AG04449 (cell line): ENCODE measurements at places on chromosomes 5 and 9.

DNA sequence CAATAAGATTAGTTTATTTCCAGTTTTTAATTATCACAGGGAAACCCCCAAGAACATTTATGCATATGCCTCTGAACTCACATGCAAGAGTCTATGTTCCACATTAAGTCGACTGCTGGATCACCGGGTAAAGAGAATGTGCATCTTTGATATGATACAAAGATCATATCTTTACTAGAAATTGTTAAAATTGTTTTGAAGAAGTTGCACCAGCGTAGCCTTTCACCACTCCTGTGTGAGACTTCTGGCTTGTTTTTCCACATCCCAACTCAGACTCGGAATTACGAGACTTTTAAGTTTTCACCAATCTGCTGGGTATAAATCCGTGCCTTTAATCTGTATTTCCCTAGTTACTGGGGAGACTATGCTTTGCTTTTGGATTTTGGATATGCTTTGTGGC lies 113.2 kb downstream of the CEMIP2 start:
- no peak for DNase-seq

- no peak for DNase-seq
Observed at GRCh38 chr5:59360130-59360555, 533.4 kb downstream of the PDE4D start.

- no peak for DNase-seq
Observed at GRCh38 chr5:169946743-169947295, 33.5 kb downstream of the INSYN2B start.

DNA sequence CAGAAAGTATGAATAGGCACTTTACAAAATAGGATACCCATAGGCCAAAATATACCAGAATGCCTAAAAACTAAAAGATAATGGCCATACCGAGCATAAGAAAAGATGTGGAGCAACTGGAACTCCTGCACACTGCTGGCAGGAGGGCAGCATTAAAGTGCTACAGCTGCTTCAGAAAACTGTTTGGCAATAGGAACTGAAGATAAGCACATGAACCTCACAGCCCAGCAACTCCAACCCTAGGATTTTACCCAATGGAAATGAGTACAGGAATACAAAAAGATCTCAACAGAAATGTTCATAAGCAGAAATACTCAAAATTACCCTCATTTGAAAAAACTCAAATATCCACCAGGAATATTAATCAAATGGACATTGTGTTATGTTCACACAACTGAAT lies 209.3 kb downstream of the SPOCK1 start:
- DNase-seq: no peak

DNA sequence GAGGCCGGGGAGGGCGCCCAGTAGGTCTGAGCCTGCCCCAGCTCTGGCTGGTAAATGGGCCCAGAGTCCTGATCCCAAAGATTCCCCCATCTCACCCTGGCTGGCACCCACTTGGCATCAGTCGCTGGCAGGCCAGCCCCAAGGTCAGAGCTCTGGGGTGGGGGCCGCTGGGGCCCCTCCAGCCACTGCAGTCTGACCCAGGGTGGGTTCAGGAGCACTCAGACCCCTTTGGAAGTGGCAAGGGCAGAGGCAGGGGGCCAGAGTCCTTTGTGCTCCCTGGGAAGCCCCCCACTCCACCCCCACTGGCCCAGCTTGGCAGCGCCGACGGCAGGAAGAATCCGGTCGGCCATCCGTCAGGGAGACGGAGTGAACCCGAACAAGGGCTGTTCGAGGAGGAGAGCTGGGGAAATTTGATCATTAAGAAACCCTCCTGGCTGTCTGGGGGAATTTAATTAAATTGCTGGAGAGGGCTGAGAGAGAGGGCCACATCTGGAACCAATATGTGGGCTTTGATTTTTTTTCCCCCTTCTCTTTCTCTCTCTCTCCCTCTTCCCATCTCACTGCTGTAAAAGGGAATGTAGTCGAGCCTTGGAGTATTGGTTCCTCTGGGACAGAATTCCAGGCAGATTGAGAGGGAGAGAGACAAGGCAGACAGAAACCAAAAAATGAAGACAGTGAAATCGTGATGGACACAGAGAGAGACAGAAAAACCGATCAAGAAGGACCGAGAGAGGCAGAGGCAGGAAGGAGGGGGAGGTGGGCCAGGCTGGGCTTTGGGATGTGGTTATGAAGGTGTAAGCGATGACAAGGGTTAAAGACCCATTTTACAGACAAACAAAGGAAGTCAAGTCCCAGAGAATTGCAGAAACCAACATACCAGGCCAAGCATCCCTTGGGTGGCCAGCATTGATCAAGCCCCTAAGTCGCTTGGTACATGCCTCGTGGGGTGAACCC lies 8.1 kb upstream of the ASB6 start:
- DNase-seq: no peak

GRCh38 chr5:180119031-180119902 lies 47.7 kb upstream of the RNF130 start:
- DNase-seq: no peak
